ENCODE measurements at places on chromosomes 11 and 22.

DNA sequence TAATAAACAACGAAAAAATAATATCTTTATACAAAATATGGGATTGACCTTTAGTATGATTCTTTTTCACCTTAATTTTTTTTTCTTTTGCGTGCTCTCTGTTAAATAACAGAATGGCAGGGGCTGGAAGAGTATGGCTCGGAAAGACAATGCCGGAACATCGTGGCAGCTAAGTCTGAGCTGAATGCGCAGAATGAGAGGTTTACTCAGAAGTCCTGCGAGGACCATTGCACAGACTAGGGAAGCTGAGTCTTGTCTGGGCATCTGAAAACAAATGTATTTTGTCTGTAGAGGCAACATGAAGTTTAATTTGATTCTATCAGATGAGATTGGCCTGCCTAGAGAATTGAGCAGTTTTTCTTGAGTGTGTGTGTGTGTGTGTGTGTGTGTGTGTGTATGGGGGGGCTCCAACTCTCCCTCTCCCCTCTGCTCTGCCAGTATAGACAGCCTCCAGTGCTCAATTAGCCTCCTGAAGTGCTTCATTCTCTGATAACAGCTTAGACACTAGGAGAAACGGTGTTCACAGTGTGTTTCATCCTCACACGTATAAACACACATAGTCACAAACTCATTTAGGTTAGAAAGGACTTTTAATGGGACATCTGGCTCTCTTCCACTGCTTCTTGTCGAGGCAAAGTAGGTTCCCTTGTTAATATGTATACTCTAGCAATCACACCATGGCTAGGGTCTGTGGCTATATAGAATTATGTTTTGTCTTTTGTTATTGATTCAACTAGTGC, 244.3 kb upstream of the SORL1-AS1 start:
- DNase-seq = no peak

DNA sequence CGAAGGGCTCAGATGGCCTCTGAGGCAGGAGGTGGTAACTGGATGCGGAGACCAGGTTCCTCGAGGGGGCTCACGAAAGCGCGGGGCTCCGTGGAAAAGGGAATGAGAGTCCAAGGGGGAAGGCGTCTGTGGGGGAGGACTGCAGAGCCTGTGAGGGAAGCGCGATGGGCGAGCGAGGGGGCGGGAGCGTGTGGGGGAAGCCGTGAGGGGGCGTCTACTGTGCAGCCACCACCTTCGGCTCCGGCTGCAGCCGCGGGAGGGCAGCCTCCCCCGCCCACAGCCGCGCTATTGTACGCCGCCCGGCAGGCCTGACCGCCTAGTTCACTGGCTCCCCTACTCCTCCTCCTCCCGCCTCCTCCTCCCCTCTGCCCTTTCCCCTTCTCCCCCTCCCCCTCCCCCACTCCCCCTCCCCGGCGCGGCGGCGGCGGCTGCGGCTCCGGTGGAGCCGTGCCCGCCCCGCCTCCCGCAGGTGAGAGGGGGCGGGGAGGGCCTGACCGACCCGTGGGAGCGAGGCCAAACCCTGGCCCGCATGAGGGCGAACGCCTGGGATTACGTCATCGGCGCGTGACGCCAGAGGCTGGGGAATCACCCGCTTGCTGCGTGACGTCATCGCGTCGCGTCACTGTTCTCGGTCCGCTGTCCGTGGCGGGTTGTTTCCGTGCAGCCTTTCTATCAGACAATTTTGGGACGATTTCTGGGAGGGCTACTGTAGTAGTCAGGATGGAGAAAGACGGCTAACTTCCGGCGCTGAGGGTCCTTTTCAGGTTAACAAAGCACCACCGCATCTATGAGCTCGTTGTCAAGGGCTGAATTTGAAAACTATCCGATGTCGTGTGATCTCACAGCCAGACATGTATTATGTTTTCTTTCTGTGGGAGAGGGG, at the start of gene PAK1:
PAK1 (minus strand) TSS at position 294 of the 883 bp plus-strand sequence. CDS start 81,574 bp downstream, outside the sequence.
- DNase-seq = peak; percentile 87

DNA sequence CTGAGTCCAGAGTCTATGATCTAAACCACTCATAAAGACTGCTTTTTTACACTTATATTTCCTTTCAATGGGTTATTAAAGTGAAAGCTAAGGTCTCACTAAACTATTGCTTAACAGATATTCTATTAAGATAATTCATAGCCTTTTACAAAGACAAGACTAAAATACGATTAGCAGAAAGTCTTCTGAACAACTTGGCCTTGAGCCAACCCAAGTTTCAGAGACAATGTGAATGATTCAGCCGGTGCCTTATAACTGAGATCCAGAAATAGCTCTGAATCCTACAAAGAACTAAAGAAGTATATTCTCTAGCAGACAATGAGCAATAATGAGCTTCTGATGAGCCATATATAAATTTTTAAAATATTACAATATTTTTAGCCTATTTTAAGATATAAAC, 41.5 kb upstream of the CARD18 start:
- DNase-seq = peak; percentile 86

DNA sequence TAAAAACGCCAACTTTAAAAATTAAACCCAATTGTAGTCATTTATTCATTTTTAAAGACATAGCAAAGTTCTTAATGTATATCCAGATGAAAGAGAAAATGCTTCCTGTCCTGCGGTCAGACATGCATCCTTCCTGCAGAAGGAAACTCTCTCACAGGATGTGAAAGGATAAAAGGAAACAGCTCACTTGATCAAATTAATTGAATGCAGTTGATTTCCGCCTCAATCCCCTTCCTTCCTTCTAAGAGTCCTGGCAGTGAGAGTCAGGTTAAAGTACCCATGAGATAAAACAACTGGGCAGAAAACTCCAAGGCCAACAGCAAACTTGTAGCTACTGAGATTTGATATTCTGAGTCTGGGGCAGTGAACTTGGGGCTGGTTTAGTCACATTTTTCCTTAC, 38.5 kb downstream of the CWC15 start:
- DNase-seq = peak; percentile 44

DNA sequence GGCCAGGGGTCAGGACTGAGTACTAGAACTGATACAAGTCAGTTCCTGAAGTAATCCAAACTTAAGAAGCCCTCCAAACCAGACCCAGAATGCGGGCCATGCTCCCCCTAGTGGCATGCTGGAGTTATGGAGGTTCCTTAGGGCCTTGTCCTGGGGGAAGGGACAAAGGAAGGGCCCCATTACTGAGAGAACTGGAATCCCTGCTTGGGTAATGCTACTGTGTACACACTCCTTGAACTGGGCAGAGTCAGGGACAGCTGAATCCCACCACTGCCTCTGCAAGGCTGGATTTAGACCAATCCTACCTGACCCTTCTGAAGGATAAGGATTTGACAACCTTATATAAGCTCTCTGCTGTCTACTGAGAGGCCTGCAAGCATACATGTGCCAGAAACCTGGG, 97.3 kb upstream of the AKIP1 start:
- DNase-seq = peak; percentile 87

DNA sequence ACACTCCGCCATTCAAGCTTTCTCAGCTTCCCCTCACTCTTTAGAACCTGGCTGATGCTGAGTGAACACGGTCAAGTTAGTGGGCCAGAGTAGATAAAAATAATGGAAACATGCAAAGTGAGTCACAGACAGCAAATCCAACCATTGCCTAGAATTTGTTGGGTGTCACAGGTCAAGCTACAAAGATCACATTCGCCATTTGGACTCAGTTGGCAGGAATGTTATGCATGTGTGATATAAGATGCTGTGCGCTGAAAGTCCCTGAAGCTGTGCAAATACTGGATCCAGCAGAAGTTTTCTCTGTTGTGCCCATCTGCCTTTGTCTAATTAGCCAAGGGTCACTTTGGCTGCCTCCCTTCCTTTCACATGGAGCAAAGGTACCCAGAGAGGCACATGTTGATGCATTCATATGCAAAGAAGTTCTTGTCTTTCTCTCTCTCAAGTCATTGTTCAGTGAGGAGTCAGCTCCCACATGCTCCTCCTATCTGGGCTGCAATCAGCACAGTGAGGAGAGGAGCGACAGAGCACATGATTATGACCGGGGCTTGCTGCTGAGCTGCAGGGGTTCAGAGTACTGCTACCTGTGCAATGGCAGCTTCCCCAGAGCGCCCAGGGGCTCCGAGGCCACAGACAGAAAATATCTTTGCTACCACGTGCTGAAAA, 39.7 kb downstream of the FLI1 start:
- no peak for DNase-seq

GRCh38 chr22:35266277-35266676, 9.0 kb downstream of the HMGXB4 start:
- no peak for DNase-seq

DNA sequence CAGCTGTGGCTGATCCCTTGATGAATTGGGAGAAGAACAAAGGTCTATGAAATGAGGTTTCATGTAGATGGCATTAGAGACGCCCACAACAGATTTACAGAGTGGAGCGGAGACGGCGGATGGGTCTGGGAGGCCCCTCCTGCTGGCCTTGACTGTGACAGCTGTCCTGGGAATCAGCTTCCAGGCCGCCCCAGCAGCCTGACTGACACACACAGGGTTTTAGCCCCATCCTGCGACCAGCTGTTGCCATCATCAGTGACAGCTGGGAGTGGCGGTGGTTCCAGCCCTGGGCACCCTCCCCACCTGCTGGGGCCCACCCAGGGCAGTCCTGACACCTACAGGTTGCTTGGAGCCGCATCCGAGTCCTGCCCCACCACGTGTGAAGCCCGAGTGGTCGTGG, 64.0 kb upstream of the PPP6R3 start:
- DNase-seq = no peak

DNA sequence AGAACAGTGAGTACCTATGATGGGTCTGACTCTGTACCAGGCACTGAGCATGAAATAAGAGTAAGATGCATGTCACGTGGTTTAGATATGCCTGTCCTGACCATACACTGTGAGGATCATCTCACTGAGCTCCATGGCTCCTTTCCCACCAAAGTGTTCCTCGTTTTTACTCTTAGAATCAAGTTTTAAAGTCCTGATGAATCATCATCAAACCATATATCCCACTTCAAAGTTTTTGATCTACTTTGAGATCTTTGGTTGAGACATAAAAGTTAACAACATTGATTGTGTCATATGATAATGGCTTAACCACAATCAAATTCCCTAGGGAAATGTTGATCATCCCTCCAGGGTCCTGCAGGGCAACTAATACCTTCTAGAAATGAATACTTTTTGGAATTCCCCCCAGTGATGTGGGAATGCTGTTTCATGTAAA, 12.8 kb downstream of the ETS1 start:
- peak; percentile 41 for DNase-seq
